ENCODE measurements at places on chromosomes 1 and 21. TPM values are rescaled to one million over a fixed set of nuclear protein-coding genes. Genes with fewer than 3 reads are reported as not detected.

Gene ANKRD35
- 2.4 TPM for total RNA-seq

Gene MRAP
- 3.4 TPM for total RNA-seq

Gene CD5L
- 11.9 TPM for total RNA-seq

Gene SPATA1
- total RNA-seq, result 1.6 TPM

Gene PADI1
- total RNA-seq, result not detected

Gene TRAF5
- 0.98 TPM for total RNA-seq

- DNase-seq, result no peak
Measured at GRCh38 chr1:191620883-191621282, 537.4 kb upstream of the RGS18 start.

DNA sequence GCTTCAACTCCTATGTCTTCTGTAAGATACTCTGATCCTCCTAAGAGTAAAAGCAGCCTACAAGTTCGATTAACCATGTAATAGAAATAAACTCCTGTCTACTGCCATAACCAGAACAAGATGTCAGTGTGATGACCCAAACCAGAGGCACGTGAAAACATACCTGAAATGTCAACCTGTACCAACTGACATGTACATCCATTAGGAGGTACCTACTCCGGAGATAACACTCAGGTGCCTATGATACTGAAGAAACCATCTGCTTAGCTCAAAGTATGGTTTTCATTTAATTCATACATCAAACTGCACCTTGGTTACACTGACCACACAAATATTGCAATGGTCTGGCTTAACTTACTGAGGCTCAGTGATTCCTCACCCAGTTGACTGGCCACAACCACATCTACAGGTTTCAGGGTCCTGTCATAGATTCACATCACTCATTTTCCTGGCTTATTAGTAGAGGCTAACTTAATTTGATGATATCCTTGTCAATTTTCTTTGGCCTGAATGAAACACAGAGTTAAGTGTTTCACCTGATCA lies 4.4 kb downstream of the ITPKB start:
- DNase-seq, result no peak

DNA sequence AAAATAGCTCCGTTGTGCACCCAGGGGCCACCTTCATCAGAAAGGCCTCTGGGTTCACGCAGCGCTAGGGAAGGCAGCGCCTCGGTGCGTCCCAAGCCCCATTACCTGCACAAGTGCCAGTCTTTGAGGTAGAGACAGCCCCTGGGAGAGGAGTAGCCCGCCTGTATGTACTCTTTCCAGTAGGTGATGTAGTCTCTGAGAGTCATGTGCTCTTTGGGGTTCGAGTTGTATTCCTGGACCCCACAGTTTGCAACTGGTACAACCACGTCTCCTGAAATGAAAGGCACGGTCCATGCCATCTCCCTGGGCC lies 601 bp downstream of the JMJD4 start:
- no peak for DNase-seq

DNA sequence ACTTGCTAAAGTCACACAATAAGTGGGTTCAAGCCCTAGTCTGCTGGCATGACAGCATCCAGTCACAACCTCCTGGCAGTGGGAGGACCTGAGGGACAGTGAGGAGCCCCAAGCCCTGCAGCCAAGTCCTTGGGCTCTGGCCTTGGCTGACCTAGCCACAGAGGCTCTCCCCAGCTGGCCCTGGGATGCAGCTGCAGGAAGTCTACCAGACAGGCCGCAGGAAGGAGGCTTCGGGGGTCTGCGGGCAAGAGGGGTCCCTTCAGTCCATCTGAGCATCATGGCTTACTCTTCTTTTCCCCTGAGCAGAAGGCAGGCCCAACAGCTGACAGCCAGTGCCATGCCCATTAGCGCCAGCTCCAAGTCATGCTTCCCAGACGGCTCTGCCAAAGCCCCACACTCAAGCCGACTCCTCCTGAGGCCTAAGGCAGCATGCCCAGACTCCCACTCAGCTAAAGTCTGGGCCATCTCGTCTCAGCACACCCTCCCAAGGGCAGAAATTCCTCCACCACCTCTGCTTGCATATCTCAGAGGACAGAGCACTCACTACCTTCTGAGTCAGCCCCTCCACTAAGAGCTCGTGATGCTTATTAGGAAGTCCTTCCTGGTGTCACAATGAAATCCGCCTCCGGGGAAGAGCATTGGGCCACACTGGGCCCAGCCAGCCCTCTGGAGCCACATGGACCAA lies 20.1 kb downstream of the SLC1A7 start:
- no peak for DNase-seq

DNA sequence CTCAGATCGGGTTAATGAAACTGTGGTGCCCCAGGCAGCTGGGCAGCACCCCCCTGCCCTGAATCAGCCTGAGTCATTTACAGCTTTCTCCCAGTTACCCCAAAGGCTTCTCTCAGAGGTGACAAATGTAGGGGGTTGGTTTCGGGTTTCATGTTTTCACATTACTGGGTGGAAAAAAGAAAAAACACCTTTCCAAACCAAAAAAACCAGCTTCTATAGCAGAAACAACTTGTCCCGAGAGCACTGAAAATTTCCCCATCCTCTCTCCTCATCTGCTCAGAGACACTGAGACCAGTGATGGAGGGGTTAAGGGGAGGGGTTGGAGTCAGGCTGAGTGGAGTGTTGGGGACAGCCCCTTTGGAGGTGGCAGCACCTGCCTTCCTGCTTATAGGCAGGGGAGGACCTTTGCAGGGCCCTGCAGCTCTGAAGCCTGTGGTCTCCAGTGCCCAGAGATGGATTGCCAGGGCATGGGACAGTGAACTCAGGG lies 15.6 kb downstream of the UTP11 start:
- DNase-seq, result no peak

DNA sequence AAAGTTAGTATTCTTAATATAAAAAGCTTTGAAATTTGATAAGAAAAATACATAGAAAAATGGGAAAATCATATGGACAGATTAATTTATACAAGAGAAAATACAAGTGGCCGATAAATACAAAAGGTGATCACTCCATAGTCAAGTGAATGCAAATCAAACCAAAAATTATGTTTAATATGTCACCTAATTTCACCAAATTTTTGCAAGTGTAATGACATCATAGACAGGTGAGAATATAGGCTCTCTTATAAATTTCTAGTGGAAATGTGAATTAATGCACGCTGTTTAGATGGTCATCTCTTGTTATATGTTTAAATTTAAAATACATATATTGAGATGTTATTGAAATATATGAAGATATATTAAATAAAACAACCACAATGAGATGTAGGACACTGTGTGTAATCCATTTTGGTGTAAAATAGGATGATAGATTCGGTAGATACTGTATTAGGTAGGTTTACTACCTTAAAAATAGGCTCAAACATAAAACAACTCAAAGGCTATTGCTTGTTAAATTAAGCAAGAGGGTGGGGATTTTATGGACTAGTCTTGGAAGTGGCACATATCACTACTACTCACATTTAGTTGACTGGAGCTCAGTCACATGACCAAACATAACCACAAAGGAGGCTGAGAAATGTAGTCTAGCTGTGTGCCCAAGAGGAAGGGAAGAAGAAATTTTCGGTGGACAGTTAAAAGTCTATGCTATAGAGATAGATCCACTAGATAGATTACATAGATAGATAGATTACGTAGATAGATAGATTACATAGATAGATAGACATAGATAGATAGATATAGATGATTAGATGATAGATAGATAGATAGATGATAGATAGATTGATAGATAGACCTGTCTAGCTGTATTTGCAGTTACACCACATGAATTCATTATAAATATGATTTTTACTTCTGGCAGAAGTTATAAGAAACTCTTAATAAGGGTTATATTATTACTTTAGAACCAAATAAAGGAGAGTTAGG lies 9.2 kb downstream of the INSL5 start:
- DNase-seq, result no peak

- DNase-seq, result no peak
Measured at GRCh38 chr1:15386164-15386749, 23.4 kb upstream of the EFHD2 start.

DNA sequence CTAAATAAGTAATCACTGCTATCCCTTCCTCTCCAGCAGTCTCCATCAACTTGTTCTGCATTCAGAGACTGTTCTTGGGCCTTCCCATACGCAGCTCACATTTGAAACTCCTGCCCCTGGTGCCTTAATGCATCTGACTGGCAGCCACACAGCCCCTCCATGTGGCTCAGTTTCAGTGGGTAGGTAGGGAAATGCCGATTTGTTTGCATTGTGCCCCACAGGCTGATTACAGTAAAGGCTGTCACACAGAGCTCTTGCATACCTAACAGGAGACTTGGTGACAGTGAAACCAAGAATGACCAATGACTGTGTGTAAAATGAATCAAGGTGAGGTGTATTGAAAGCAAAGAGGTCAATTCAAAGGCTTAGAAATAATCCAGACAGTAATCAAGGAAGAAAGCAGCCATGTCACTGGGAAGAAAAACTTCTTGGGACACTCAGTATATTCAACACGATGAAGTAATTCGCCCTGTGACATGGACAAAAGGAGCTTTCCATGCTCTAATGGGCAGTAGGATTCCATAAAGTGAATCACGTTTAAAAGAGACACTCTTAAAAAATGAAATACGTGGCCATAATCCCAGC lies 12.7 kb upstream of the B3GALNT2 start:
- no peak for DNase-seq

DNA sequence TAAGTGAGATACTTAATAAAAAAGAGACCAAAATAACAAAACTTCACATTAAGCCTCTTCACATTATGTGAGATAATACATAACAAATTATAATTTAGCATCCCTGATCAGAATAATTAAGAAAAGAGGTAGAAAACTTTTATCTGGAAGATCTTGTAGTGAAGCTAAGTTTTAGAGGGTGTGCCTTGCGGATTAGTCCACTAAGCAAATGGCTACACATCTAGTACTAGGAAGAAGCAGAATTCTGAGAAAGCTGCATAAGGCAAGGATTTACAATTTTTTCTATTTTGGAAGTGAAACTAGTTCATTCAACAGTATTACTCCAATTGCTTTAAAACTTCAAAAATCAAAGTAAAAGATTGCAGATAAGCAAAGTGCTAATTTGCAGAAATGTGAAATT lies 3.5 kb downstream of the YOD1 start:
- no peak for DNase-seq

GRCh38 chr1:36463803-36464604 lies at the start of gene MRPS15:
Gene MRPS15, minus strand, starts transcription at chr1:36464384. Its CDS starts 109 bp downstream, at chr1:36464275.
- peak; percentile 97 for DNase-seq

DNA sequence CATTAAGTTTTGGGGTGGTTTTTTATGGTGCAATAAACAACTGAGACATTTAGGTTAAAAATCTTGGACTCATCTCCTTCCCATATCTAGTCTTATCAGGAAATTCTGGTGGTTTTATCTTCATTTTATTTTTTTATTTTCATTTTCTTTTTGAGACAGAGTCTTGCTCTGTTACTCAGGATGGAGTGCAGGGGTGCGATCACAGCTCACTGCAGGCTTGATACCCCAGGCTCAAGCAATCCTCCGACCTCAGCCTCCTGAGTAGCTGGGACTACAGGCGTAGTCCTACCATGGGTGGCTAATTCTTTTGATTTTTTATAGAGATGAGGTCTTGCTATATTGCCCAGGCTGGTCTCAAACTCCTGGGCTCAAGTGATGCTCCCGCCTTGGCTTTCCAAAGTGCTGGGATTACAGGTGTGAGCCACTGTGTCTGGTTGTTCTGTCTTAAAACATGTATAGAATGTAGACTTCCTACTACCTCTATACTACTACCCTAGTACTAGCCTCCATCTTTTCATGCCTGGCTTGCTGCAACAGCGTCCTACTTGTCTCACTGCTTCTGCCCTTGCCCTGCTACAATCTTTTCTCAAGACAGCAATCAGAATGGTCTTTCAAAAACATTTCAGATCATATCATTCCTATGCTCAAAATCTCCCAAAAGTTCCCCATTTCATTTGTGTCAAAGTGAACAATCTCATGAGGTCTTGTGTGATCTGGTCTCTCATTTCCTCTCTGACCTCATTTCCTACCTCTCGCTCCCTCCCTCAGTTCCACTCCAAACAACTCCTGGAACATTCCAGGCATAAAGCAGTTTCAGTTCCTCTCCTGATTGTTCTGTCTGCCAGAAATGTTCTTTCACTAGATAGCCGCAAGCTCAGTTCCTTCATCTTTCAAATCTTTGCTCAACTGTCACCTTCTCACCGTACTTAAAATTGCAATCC lies 5.9 kb upstream of the FCGR2A start:
- no peak for DNase-seq

- DNase-seq, result peak; percentile 83
Measured at GRCh38 chr1:243739335-243740003, 110.6 kb downstream of the AKT3 start.

DNA sequence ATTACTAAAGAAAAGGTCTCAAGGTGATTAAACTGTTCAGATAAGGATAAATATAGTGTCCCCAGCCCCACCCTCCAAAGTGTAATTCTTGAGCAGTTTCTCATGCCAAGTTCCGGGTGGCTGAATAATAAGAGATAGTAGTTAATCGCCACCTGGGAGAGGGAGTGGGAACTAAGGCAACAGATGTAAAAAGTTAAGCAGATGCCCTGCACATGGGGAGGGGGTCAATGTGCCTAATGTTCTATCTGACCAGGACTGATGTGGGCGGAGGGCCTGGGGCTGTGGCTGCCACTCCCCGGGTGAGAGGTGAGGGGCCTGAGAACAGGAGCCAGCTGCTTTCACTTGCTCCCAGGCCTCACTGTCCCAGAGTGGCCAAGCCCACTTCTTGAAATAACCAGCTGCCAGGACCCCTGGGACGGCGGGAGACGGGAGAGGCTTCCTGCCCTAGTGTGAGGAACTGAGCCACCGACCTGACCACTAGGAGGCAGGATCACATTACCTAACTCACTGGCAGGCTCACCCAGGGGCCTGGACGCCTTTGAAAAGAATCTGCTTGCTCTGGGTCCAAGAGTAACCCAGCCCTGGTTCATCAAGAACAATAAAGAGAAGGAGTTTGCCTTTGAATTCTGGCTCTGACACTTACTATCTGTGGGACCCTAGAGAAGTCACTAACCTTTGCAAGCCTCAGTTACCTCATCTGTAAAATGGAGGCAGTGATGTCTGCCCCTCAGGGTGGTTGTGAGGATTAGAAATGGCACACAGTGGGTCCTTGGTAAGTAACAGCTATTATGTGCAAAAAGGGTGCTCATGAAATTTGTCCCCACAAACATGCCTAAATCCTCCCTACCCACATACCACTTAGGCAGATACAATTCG lies 179.2 kb downstream of the ATG4C start:
- DNase-seq, result no peak

DNA sequence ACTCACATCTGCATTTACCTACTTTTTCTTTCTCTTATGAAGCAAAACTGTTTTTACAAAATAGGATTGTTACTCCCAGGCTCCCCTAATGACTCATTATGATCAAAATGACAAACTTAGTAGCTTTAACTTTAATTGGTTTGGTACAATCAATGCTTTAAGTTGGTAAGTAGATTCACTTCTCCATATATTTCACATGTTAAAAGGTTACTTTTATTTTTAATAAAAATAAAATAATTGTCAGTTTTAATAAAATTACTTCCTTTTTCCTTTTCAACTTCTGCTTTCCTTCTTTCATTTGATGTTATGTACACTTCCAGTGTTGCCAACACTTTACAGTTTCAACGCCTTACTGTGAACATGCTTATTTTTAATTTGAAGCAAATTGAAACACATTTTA lies 477.6 kb downstream of the SETD4 start:
- no peak for DNase-seq

GRCh38 chr1:19974822-19975416 lies 4.5 kb downstream of the PLA2G2A start:
- DNase-seq, result peak; percentile 55

- no peak for DNase-seq
Measured at GRCh38 chr1:67308136-67308535, 463 bp downstream of the IL12RB2 start.
